ENCODE measurements at places on chromosomes 1 and 21. TPM values are rescaled to one million over a fixed set of nuclear protein-coding genes. Genes with fewer than 3 reads are reported as not detected.

Gene FCRL6
- not detected for total RNA-seq

Gene LRRC8B
- total RNA-seq: 7.7 TPM

Gene SCCPDH
- 7.2 TPM for total RNA-seq

Gene CBR3
- 1.7 TPM for total RNA-seq

Gene JUN
- total RNA-seq: 56.7 TPM
